ENCODE measurements at places on chromosomes 13 and 19.

DNA sequence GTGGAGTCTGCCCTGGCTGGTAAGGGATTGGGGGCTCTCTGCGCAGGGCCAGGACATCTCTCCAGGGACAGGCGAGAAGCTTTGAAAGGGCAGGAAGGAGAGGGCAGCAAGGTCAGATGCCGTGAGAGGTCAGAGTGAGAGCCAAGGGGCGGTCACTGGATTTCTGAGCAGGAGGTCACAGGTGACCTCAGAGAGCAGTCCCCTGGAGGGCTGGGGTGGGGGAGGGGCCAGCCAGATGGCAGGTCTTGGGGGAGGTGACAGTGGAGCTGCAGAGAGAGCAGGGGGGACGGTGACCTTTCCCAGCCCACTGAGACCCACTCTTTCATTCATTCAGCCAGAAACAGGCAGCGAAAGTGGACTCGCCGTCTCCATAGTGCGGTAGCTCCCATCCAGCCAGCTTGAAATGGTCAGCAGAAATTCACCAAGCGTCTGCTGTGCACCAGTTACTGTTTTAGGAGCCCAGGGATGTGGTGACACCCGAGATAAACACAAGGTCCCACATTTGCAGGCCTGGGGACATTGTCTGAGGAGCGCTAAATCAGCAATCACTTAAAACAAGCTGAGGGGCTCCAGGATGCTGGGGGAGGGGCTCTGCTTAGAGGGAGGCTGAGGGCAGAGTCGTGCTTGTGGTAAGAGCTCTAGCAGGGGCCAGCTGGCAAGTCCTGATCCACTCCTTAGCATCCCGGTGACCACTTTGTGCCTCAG is 10.2 kb downstream of the CARM1 start:
- DNase-seq = no peak

GRCh38 chr19:43575955-43576878 is 616 bp downstream of the PINLYP start:
- DNase-seq = no peak

GRCh38 chr19:6596621-6597020 is 5.7 kb upstream of the CD70 start:
- no peak for DNase-seq

DNA sequence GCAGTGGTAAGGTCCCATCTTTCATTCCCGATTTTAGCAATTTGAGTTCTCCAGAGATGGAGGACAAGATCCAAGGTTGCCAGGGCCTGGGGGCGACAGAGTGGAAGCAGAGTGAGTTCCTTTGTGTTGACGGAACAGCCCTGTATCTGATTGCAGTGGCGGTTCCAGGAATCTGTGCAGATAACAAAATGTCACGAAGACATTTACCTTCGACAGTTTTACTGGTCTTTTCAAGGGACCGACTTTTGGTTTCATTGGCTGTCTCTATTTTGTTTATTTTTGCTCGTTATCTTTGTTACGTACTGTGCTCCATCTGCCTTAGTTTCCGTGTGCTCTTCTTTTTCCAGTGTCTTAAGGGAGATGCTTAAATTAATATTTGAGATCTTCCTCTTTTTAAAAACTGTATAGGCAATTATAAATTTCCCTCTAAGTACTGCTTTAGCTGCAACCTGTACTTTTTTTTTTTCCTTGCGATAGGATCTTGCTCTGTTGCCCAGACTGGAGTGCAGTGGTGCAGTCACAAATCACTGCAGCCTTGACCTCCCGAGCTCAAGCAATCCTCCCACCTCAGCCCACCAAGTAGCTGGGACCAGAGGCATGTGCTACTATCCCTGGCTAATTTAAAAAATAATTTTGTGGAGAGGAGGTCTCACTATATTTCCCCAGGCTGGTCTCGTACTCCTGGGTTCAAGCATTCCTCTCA is 23.2 kb downstream of the KDM4B start:
- DNase-seq = no peak

DNA sequence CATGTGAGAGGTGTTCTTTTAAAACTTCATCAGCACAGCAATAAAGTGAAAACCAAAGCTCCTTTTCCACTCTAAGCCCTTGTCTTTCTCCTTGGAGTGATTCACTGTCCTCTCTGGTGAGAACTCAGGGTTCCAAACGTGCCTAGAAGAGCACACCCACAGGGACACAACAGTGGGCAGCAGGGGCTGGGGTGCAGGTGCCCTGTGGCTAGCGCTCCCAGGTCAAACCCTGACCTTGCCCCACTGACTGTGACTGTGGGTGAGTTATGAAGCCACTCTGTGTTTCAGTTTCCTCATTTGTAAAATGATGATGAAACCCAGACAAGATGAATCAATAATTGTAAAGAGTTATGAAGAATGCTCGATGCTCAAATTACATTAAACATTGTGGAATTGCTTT is 37.6 kb upstream of the IGFL1 start:
- DNase-seq = no peak

GRCh38 chr13:110430391-110431336 is 123.6 kb downstream of the COL4A2 start:
- DNase-seq = no peak

DNA sequence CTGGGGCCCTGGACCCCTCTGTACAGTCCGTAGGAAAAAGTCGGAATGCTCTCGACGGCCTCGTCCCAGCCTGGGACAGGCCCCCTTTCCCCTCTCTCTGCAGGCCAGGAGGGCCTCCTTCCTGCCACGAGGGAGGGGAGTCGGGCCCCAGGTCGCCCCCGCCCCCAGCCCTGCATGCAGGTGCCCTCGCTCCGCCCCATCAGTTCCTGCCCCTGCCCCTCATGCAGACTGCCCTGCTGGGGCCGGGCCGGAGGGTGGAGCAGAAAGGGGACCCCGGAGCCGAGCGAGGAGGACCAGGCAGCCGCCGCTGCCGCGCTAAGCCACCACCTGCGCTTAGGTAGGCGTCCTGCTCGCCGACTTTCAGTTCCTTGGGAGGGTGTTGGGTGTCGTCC is 7.3 kb downstream of the LYL1 start:
- no peak for DNase-seq

- no peak for DNase-seq
These were observed 5.0 kb downstream of the SOX1 start for GRCh38 chr13:112071723-112072533.

DNA sequence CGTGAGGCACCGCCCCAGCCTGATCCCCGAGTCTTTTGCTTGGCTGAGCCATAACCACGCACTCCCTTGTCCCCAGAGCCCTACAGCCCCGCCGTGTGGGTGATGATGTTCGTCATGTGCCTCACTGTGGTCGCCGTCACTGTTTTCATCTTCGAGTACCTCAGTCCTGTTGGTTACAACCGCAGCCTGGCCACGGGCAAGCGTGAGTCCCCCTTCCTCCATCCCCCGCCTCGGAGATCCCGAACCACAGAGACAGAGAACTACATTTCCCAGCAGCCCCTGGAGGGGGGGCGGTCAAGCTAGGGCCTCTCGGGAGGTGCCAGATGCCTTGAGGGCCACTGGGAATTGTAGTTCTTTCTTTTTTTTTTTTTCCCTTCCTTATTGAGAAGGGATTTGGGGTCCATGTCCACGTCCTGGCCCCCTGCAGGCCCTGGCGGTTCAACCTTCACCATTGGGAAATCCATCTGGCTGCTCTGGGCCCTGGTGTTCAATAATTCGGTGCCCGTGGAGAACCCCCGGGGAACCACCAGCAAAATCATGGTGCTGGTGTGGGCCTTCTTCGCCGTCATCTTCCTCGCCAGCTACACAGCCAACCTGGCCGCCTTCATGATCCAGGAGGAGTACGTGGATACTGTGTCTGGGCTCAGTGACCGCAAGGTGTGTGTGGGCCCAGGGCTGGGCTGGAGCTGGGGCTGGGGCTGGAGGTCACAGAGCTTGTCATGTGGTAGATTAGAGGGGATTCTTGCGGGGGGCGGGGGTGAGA is 25.9 kb downstream of the GRIN2D start:
- DNase-seq = no peak

DNA sequence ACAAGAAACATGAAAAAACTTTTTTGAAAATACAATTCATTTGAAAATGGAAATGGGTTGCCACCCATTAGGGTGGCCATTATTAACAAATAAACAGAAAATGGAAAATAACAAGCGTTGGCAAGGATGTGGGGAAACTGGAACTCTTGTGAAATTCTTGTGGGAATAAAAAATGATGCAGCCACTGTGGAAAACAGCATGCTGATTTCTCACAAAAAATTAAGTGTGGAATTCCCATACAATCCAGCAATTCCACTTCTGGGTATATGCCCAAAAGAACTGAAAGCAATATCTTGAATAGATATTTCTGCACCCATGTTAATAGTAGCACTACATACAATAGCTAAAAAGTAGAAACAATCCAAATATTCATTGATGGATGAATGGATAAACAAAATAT is 165.2 kb downstream of the DCLK1 start:
- DNase-seq = no peak

DNA sequence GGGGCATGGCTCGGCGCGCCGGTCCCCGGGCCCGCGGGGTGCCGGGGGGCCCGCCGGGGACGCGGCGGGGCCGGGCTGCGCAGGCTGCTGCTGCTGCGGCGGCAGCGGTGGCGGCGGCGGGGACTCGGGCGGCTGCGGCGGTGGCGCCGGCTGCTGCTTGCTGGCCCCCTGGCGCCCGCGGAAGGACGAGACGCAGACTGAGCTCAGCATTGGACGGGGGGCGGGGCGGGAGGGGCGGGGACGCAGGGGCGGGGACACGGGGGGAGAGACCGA is 368 bp downstream of the KCNC3 start:
- DNase-seq = no peak

DNA sequence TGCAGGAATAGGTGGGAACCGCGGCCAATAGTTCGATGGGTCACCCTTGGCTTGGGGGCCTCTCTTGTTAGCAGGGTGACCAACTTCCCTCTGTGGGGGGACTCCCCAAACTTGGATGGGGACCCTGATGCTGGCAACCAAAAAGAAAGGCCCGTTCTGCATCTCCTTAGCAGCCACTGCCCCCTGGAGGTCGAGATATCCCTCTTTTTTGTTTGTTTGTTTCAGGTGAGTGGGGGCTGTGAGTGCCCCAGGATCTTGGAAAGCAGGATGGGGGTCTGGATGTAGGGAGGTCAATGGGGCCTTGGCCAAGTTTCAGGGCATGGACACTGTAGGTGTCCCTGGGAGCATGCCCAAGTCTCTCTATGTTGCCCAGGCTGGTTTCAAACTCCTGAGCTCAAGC is 7.7 kb upstream of the CRTC1 start:
- no peak for DNase-seq

DNA sequence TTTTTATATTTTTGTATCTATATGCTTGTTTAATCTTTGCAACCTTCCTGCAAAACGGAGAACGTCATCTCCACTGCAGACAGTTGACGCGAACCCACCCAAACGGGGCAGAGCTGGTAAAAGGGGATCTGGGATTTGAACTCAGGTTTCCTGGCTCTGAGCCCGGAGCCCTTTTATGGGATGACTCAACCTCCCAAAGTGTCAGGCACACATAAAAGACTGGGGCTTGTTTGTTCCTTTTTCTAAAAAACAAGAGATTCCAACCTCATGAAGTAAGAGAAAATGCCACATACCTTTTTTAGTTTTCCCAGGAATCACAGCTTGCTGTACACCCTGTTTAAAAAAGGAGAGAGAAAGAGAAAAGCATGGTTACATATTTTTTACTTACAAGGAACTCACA is 78.9 kb downstream of the GADD45B start:
- DNase-seq = no peak

DNA sequence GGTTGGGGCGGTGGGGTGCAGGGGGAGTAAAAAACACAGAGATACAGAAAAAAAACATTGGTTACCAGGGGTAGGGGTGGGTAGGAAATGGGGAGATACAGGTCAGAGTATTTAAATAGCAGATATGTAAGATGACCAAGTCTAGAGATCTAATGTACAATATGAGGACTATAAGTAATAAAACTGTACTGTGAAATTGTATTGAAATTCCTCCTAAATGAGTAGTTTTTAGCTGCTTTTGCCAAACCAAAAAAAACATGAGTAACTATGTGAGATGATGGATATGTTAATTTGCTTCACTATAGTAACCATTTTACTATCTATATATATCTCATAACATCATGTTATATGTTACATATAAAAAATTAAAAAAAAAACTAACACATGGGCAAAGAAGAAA is 29.6 kb downstream of the VWA8 start:
- DNase-seq = no peak

- no peak for DNase-seq
These were observed 92.0 kb upstream of the SPATA13 start for GRCh38 chr13:24068472-24068871.

All from NT2/D1 (cell line).